NCI-H82 (cell line): ENCODE measurements at places on chromosomes 7 and 10.

GRCh38 chr10:14567421-14567820 is 207.3 kb downstream of the FAM107B start:
- DNase-seq: no peak

GRCh38 chr10:132848291-132848701 is 62.3 kb upstream of the NKX6-2 start:
- DNase-seq: no peak

DNA sequence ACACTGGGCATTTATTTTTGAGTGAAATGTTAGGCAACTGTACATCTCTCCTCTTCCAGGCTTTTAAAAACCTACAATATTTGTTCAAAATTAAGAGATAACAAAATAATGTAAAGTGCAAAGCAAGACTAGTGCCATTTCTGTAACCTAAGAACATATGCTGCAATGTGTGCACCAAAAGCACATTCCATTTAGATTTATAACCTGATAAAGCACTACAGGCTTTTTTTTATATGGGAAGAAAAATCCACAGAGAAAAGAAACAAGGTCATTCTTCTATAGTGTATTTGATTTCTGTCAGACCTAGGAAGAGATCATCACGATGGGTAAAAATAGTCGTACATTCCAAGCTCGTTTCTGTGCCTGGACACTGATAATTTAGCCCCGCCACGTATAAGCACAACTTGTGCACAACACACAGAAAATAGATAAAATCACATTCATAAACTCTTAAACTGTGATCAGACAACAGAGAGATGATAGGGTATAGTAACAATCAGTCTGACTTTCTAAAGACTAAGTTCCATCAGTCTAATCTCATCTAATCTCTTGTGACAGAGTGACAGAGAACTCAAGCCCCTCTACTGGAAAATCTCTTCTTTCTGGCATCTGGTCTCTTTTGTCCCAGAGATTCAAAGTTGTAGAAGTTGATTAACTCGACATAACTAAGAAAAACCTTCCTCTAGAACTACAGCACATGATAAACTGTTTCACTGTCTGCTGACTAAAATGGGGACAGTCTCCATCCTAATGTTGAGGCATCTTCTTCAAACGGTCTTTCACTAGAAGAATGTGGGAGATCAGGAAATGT is 6.7 kb downstream of the LAMB1 start:
- DNase-seq: peak; percentile 61

DNA sequence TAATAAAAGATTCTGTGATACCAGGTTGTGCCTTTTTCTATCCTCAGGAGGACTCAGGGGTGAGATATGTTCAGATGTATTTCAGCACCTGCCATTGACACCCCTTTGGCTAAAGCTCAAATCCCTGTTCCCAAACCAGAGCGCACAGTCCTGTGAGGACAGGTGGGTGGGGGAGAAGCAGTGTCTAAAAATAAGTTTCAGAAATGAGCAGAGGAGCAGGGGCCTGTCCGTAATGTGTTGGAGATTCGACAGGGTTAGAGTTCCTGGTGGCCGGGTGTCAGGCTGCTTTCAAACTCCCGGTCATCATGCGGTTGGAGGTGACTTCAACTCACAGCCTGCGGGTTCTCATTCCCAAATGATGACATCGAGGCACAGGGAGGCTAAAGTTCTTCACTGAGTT is 211.5 kb downstream of the KLF6 start:
- DNase-seq: no peak

DNA sequence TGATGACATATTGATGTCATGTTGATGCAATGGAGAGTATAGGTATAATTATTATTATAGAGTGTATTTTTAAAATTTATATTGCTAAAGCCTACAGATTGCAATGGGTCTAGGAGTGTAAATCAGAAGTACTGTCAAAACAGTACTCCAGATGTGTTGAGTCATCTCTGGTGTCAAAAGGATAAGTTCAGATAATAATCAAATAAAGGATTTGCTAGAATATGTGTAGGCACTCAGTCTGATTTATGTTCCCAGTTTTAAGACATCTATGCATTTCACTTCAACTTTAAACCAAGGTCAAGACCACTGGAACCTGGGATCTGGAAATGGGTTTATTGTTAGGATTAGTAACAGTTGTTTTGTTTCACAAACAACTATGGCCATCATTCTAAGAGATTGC is 342.3 kb upstream of the BMPER start:
- DNase-seq: no peak

DNA sequence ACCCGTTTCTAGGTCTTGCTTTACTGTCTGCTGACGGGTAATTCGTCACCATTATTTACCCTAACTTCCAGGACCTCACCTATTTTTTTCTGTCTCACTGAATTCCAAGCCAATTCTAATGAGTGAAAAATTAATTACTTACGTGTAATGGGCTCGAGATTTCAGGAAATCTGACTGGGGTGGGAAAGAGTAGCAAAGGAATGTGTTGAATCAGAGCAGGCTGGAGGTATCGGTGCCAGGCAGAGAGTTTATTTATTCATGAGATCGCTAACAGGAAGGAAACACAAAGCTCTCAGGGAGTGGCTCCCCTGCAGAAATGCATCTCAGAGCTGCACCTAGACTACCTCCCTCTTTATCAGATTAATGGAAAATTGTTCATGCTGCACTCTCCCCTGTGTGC is 4.0 kb upstream of the DIP2C start:
- DNase-seq: no peak

GRCh38 chr7:139543801-139544603 is 20.5 kb downstream of the CLEC2L start:
- peak; percentile 14 for DNase-seq
